Stimulated activated CD8-positive, alpha-beta memory T cell treated with anti-CD3 and anti-CD28 coated beads, Interleukin-15, amount 100 ng/mL, for 4 hours (primary cell): ENCODE measurements at places on chromosomes 7 and 10.
A peak's percentile ranks its signal among the peaks of the same experiment; 100 is the strongest.

DNA sequence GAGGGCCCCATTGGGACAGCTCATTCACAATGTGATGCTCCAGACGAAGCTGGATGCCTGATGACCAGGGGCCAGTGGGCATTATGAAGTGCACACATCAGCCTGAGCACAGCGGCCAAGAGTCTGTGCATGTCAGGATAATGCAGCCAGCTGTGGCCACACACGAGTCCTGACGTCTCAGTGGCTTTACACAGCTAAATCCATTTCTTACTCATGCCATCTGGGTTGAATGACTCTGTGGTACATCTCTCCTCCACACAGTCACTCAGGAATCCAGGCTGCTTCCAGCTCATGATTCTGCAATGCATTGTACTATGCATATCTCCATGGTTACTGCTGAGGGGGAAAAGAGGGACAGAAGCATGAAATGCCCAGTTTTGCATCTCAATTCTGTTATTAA, 123.6 kb downstream of the PRLHR start:
- DNase-seq: no peak

- DNase-seq: no peak
Measured at GRCh38 chr10:127524229-127524628, 24.9 kb upstream of the NPS start.

DNA sequence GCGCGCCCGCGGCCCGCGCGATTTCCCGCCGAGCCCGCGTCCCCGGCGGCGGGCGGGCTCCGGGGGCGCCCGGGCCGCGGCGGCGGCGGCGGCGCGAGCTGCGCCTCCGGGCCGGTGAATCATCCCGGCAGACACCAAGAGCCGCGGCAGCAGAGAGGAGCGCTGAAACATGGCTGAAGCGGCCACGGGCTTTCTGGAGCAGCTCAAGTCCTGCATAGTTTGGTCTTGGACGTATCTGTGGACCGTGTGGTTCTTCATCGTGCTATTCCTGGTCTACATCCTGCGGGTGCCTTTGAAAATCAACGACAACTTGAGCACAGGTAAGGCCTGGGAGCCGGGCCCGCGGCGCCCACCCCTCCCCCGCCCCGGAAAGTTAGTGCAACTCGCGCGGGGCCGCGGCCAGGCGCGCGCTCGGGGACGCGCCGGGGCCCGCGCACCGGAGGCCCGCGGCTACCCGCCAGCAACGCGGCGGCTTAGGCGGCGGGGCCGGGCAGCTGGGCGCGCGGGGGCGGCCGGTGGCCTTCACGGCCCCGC, at the start of gene ST7:
ST7 (plus strand) TSS at position 130 of the 534 bp plus-strand sequence; CDS start at position 170, 40 bp downstream.
- DNase-seq: peak; percentile 54

DNA sequence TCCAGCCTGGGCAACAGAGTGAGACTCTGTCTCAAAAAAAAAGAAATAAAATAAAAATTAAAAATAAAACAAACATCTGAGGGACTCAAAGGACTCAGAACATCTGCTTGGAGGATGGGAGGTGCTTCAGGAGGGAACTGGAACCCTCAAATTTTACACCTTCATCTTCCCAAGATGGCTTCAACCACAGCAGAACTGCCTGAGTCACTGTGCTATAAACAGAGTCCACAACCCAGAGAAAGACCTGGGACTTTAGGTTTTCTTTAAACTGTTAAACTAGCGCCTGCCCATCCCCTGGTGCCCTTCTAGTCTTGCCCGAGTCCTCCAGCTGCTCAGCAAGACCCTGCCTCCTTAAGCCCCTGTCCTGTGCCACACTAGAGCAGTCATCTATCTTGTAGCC, 40.8 kb downstream of the RGS10 start:
- DNase-seq: no peak
